NCI-H1105 (cell line): ENCODE measurements at places on chromosomes 1 and 21.

DNA sequence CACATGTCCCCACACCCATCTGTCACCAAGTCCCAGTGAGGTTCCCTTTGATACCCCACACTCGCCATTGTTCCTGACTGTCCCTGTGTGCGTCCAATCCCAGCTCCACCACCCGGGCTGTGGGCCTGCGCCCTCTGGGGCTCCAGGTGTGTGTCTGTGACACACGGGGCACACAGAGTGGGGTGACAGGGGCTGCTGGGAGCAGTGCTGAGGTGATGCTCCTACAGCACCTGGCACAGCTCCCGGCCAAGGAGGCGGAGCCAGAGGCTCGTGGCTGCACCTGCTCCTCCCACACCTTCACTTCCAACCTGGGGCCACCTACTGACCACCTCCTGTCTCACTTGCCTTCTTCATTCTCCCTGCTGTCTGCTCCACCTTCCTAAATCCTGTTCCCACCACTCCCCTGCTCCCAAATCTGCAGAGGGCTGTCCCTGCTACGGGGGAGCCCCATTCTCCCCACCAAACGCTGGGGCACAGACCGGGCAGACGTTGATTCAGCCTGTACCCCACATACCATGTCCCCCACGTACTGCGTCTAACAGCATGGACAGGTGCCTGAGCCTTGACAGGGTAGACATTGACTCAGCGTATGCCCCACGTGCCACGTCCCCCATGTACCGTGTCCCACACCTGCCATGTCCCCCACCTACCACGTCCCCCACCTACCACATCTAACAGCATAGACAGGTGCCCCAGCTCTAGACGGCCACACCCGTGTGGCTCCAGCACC, 16.4 kb downstream of the WDR4 start:
- peak; percentile 43 for DNase-seq

DNA sequence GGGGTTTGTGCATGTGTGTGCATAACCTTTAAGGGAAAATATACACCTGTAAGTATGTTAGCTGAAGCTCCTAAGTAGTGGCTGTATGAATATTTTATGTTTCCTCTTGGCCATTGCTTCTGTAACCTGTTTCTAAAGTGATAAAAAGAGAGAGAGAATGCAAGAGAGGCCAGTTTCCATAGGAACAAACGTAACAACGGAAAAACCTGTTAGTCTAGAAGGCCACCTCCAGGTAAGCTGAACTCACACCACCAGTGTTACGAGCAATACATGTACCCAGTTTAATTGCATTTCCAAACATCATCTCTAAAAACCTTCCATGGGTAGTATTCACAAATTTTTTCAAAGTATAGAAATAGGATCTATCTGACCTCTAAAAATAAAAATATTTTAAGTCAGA, 63.1 kb downstream of the PLPPR4 start:
- DNase-seq, result peak; percentile 17

DNA sequence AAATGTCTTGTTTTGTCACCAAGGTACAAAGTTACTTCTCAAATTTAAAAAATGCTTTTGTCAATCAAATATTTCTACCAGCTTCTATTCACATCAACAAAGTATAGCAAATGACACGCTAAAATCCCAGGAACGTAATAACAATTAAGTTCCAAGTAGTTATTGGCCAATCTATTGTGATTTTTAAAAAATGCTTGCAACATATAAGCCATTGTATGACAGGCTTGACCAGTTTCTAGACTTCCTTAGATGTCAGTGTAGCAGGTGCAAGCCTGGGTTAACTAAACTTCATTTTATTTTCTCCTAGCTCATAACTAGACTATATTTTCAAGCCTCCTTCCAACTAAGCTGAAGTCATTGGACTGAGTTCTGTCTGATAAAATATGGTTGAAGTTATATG, 494.5 kb upstream of the PKN2 start:
- DNase-seq, result no peak

GRCh38 chr1:8674912-8675311, 142.5 kb downstream of the RERE start:
- no peak for DNase-seq

DNA sequence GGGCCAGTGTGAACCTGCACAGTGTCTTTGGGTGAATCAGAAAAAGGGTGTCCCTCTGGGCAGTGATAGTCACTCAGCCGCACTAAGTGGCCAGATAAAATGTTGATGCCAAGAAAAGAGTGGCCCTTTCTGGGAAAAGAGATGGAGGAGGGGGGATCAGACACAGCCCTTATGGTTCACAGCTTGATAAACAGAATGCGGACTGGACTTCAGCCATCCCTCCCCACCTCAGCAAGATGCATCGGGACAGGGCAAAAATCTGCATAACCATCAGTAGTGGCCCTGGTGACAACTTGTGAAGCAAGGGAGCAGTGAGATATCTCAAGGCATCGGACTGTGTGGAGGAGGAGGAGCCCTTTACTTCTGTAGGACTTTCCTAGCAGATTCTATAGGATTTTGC, 353.8 kb upstream of the PLXNA2 start:
- no peak for DNase-seq

DNA sequence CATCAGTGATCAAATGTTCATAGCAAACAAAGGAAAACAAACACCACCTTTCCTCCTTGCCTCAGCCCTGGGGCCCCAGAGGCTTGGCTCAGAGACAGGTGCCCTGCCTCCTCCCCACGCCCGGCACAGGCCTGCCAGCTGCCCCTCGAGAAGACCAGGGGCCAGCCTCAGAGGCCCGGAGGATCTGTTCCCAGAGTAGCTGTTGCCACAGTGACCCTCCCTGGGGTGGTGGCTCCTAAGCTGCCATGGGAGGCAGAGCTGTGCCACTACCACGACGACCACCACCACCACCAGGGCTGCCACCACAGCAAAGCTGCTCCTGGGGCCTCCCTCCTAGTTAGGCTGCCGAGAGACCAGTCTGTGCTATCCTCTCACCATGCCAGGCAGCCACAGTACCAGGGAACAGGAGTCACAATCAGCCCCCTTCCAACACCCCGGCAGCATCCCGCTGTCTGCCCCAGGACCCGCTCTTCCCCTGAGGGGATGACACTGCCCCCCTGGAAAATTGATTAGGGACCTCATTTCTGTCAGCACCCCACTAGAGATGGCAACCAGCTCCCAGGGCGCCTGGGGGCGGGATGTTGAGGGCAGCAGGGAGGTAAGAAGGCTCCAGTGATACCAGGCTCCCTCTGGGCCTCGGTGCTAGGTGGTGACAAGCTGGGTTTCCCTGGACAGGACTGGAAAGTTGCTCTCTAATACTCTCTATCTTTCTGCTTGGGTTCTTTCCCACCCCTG, 30.5 kb downstream of the KCNC4 start:
- DNase-seq, result peak; percentile 30
